Stimulated activated CD8-positive, alpha-beta memory T cell treated with anti-CD3 and anti-CD28 coated beads, Interleukin-4, amount 100 ng/mL, for 4 hours (primary cell): ENCODE measurements at places on chromosomes 12 and 14.

DNA sequence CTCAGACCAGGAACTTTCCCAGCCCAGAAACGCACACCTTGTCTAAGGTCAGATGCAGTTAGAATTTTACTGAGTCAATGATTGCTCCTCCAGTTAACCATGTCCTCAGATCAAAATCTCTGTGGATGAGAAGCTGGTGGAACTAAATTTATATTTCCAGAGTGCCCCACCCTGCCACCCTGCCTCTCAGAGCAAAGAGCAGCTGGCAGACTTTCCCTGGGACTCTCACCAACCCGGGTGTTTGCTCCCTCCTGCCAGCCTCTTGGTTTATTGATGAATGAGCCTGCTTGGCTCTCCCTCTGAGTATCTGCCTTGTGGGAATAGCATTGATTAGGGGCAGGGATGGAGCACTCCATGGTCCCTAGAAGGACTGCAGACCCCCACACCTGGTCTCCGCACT, 5.9 kb upstream of the KRT1 start:
- no peak for DNase-seq

DNA sequence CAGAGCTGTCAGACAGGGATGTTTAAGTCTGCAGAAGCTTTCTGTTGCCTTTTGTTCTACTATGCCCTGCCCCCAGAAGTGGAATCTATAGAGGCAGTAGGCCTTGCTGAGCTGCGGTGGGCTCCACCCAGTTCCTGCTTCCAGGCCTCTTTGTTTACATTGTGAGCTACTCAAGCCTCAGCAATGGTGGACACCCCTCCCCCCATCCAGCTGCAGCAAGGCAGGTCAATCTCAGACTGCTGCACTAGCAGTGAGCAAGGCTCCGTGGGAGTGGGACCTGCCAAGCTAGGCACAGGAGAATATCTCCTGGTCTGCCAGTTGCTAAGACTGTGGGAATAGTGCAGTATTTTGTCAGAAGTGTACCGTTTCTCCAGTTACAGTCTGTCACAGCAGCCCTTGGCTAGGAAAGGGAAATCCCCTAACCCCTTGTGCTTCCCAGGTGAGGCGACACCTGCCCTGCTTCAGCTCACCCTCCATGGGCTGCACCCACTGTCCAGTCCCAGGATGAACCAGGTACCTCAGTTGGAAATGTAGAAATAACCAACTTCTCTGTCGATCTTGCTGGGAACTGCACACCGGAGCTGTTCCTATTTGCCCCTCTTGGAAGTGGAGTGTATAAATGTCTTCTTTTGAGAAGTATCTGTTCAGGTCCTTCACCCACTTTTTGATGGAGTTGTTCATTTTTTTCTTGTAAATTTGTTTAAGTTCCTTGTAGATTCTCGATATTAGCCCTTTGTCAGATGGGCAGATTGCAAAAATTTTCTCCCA, 213.5 kb upstream of the SLC38A2 start:
- DNase-seq, result no peak

DNA sequence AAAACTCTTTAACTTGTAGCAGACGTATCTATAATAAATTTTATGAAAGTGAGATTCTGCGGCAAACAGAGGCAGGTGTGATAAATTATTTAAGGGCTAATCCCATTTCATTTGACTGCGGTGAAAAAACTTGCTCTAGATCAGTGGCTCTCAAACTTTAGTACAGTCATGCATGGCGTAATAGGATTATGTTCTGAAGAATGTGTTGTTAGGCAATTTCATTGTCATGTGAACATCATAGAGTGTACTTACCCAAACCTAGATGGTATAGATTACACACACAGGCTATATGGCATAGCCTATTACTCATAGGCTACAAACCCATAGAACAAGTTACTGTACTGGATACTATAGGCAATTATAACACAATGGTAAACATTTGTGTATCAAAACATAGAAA, 83.7 kb downstream of the HEATR5A start:
- no peak for DNase-seq

- no peak for DNase-seq
Measured at GRCh38 chr12:24997970-24998582, 49.2 kb upstream of the BCAT1 start.

- DNase-seq, result no peak
Measured at GRCh38 chr14:102939820-102940561, 17.5 kb downstream of the AMN start.
